ENCODE measurements at places on chromosomes 2 and 18.

- DNase-seq: no peak
Observed at GRCh38 chr2:70719231-70719630, 48.8 kb downstream of the ADD2 start.

GRCh38 chr2:20398956-20399567 is 47.8 kb upstream of the RHOB start:
- no peak for DNase-seq

DNA sequence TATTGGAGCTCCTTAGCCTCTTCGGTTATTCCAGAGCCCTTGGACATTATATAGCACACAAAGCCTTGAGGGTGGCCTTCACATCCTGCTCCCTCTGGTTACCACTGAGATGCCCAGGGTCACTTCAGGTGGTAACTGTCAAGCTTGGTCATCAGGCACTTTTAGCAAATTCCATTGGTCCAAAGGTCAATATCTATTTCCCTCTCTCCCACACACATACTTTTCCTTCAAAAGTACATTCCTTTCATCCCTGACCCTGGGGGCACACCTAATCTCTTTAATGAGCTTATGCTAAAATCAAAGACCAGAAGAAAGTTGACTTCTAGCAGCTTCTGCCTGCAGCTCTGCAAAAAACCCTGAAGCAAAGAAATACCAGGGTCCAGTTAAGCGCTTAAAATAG is 172.0 kb upstream of the NRP2 start:
- DNase-seq: no peak

DNA sequence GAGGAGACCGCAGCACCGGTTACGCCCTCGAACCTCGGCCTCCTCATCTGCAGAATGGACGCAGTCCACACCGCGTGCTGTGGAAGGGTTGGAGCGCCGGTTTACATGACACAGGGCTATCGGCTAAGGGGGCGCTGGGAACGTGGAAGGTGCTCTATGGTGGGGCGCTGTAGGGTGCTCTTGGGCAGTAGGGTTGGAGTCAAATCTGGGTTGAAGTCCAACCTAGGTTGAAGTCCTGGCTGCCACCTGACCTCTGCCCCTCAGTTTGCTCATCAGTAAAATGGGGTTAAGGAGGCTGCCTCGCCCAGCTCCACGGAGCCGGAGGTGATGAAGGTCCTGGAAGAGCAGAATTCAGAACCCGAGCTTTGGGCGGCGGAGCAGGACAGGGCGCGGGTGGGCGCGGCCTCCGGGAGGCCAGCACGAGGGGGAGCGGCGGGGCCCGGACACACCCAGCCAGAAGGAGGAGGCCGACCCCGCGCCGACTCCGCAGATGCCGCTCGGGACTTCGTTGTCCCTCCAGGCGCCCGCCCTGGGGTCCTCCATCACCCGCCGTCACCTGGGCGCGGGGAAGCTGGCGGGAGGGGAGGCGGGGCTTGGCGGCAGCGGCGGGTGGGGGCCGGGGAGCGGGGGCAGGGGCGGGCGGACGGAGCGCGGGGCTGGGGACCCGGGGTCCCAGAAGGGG is 558 bp upstream of the GAREM2 start:
- DNase-seq: no peak

- DNase-seq: no peak
Observed at GRCh38 chr18:3877678-3878077, 427.7 kb downstream of the TGIF1 start.

- no peak for DNase-seq
Observed at GRCh38 chr2:18903750-18904149, 314.4 kb upstream of the NT5C1B start.

- DNase-seq: no peak
Observed at GRCh38 chr2:202566286-202566685, 68.5 kb upstream of the FAM117B start.

- DNase-seq: no peak
Observed at GRCh38 chr2:224658780-224659405, 57.3 kb downstream of the CCDC195 start.

DNA sequence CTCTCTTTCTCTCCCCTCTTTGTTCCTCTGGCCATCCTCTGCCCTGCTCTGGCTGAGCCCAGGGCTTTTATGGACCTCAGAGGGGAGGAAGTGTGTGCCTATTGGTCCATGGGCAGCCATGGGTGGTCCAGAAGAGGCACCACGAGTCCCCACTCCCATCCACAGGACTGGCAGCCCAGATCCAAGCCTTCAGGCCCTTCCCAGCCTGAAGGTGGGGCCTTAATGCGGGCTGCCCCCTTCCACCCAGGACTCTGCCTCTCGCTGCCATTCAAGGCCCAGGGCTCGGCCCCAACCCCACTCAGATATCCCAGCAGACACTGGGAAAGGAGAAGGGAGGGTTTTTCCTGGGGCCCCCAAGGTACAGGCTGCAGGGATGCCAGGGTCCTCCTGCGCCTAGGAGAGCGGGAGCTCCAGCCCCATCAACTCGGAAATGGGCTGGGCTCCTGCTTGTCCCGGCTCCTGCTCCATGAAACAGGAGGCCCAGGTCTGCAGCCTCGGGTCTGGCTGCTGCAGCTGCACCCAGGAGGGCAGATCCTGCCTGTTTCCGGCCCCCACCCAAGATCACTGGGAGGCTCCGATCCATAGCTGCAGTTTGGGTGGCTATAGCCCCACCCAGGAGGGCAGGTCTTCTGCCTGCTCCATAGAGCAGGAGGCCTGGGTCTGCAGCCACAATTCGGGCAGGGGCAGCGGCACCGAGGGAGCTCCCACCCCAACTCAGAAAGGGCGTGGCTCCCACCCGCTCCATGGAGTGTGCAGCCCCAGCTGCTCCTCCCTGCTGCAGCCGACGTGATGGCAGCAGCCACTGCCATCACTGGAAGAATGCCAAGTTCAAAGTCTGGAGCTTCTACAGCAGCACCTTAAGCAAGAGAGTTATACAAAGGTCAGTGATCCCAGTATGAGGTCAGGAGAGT is 116.6 kb upstream of the RBBP8 start:
- no peak for DNase-seq

- DNase-seq: no peak
Observed at GRCh38 chr2:60411295-60411694, 142.2 kb downstream of the BCL11A start.

DNA sequence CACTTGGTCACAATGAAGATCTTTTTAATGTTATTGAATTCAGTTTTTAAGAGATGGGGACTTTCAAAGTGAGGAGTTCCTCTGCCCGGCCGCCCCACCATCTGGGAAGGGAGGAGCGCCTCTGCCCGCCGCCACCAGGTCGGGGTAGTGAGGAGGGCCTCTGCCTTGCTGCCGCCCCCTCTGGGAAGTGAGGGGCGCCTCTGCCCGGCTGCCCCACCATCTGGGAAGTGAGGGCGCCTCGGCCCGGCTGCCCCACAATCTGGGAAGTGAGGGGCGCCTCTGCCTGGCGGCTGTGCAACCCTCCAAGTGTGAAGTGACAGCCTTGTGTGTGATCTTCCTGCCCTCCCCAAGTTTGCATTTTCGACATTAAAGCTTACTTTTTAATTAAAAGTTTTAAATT is 899.3 kb downstream of the TRIB2 start:
- DNase-seq: no peak

- DNase-seq: no peak
Observed at GRCh38 chr2:212505586-212505985, 33.0 kb downstream of the ERBB4 start.

GRCh38 chr2:138112536-138112935 is 148.3 kb downstream of the HNMT start:
- DNase-seq: no peak

GRCh38 chr18:32896776-32897547 is 124.1 kb upstream of the KLHL14 start:
- no peak for DNase-seq

DNA sequence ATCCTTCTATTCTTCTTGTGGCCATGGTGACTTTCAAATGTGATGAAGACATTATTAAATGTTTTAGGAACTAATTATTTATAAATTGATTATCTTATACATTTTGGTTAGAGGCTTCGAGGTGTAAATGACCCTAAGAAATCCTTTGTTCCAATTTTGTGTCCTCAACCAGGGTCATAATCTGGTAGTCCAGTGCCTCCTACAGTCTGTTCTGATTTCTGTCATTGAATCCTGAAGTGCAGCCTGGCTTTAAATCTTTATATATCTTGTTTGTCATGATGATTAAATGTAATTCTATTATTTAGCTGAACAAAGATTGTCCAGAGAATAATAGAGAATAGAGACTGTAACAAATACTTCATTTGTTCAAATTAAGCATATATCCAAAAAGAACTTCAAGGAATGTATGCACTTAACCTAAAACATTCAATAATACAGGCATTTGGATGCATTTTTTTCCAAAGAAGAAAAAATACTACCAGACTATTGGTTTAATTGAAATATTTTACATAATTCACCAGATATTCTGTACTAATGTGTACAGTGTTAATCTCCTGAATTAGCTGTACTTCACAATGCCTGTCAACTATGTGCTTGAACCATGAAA is 89.8 kb downstream of the PRPF40A start:
- DNase-seq: no peak

DNA sequence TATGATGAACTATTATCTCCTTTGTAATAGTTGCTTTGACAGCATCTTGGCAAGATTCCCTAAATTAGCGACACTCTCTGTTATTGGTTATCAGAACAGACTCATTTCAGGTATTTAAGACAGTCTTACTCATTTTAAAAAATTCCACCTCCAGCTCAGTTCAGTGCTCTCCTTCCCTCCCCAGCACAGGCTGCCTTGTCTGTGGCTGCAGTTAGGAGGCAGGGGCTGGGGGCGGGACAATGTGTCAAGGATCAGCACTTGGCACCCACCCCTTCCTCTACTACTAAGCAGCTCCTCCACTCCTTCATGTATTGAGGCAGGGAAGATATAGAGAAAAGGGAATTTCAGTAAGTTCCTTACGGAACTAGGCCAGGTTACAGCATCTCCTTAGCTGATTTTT is 85.0 kb downstream of the VSNL1 start:
- no peak for DNase-seq

DNA sequence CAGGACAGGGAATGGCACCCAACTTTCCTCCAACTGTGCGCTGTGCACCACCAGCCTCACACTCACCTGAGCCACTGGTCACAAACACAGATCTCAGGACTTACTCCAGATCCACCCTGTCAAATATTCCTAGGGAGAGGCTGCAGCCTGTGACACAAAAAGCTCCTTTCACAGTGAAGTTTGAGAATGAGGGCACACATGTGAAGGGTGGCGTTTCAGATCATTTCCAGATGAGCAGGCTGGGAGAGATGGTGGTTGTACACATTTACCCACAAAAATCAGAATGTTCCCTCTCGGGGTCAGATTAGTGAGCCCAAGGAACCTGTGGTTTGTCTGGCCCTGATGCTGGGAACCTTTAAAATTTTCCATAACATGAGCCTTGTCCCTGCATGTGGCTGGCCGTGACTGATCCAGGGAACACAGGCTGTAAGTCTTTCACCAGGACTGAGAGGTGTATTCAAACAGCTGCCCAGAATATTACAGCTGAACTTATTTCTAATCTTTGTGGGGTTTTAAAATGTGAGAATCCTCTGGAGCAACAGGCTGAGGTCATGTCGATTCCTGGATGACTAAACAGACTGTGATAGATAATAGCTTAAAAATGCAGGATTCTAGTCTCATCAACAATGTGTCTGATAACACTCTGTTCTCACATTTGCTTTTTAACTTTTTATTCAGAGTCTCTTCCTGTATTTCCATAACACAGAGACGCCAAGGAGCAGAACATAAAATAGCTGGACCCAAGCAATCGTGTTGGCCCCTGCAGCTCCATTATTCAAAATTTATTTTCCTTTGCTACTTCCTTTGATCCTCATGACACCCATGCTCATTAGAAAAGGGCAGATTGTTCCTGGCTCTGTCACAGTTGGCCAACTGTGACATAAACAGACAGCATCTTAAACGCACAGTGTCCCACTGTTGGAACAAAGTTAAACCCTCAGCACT is 35.5 kb downstream of the IL1R2 start:
- no peak for DNase-seq

DNA sequence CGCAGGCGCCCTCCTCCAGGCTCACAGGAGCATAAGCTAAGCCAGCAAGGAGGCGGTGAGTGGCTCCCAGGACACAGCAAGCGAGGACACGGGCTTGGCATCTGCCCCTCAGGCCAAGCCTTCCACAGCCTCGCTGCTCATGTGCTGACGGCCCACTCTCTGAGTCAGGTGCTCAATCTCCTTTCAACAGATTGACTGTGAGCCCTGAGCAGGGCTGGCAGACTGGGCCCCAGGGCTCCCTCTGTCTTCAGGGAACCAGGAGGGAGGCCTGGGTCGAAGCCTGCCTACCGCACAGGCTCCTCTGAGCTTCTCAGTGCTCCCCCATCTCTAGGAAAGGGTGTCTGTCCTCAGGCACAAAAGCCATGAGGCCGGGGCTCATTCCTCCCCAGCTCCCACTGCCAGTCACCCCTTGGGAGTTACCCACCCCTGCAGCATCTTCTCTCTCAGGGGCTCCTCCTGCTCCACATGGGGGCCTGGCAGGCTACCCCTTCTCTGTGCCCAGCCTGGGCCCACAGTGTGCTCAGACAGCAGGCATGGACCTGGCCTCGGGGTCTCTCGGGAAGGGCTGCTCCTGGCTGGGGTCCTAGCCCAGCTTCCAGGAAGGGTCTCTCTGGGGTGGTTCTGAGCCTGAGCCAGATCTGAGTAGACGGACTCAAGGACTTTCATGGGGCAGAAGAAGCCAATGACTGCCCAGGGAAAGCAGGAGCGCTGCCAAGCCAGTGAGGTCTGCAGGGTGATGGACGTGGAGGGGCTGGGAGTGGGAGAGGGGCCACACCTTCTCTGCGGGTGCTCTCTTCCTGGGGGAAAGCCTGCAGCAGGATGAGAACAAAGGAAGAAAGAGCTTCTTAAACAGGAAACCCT is 138.0 kb upstream of the GPC1 start:
- no peak for DNase-seq

DNA sequence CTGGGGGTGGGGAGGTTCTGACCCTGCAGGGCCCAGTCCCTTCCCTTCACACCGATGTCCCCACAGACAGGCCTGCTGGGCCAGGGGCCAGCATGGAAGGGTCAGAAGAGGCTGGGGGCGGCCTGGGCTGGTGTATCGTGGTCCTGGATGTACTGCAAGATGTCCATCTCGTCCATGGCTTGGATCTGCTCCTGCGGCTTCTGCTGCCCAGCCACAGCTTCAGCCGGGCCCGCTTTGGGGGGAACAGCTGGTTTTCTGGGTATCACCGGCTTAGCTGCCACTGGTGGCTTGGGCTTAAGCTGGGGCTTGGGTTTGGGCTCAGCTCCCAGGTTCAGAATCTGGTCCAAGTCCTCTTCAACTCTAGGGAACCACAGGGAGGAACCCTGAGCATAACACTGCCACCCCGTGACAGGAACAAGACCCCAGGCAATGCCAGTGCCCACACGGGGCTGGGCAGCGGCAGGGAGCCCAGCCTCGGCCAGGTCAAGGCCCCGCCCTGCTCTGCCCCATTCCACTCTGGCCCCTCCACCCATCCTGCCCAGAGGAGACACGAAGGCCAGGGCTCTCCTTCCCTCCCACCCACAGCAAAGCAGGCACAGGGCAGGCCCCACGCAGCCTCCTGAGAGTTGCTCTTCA is 31.9 kb downstream of the HS1BP3 start:
- no peak for DNase-seq

DNA sequence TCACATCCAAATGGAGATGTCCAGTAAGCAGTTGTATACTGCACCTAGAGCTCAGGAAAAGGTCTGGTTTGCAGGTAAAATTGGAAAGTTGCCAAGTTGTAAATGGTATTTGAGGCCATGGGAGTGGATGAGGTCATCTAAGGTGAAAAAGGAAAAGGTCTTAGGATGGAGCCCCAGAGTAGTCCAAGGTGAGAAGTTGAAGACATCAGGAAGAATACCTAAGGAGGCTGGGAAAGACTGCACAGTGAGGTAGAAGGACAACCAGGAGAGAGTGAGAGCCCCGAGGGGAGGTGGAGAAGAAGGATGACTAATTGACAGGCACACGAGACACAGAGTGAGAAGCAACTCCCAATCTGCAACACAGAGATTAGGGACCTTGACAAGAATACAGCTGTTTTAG is 10.7 kb downstream of the DPP4 start:
- no peak for DNase-seq

GRCh38 chr2:2851806-2852777 is 521.0 kb upstream of the MYT1L start:
- DNase-seq: no peak
